ENCODE measurements at places on chromosomes 1 and 21.
A peak's percentile ranks its signal among the peaks of the same experiment; 100 is the strongest.

- no peaks in the 10 kb centered on the region for H3K36me3 ChIP-seq
- peak overlapping the region; percentile 80 for H3K4me3 ChIP-seq
- H3K27me3 ChIP-seq, result no peaks in the 10 kb centered on the region
- peaks cover 58% of the 10 kb centered on the region for H3K4me1 ChIP-seq
- DNase-seq, result peak; percentile 43
Measured at GRCh38 chr1:21290546-21290944, 282 bp upstream of the ECE1 start.

GRCh38 chr1:87334351-87335174, 5.9 kb downstream of the LMO4 start:
- H3K4me1 ChIP-seq, result peaks cover 14% of the 10 kb centered on the region
- DNase-seq, result no peak
- H3K4me3 ChIP-seq, result peak overlapping the region; percentile 75
- H3K36me3 ChIP-seq, result peaks cover 5% of the 10 kb centered on the region
- no peaks in the 10 kb centered on the region for H3K27me3 ChIP-seq
- H3K27ac ChIP-seq, result peak overlapping the region; percentile 53

DNA sequence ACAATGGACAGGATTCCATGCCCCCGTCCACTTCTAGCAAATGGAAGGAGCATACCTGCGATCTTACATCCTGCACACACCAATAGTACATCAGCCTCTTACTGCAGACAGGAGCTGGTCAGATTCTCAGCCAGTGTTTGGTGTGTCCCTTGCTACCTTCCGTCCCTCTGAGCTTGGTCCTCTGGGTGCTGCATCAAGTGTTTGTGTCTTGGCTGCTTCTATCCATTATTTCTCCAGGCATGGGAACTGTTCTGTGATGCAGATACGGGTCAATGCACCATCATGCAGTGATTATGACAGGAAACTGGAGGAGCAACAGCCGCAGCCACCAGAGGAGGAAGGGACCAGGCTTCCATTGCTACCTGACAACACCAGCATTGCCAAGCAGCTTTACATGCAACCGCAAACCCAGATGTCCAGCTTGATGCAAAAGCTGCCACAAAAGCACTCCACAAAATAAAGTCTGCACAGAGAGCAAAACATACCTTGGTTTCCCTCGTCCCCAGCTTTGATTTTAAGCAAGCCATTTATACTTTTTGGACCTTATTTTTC, 21.9 kb upstream of the OVAAL start:
- H3K4me3 ChIP-seq, result no peak overlapping the region
- H3K36me3 ChIP-seq, result no peaks in the 10 kb centered on the region
- no peaks in the 10 kb centered on the region for H3K27me3 ChIP-seq
- no peaks in the 10 kb centered on the region for H3K4me1 ChIP-seq

- no peaks in the 10 kb centered on the region for H3K4me1 ChIP-seq
- H3K27me3 ChIP-seq, result peaks cover 2% of the 10 kb centered on the region
- H3K36me3 ChIP-seq, result no peaks in the 10 kb centered on the region
- no peak for DNase-seq
Measured at GRCh38 chr1:201672685-201673084, 133.8 kb downstream of the NAV1 start.

- H3K36me3 ChIP-seq, result no peaks in the 10 kb centered on the region
- no peaks in the 10 kb centered on the region for H3K4me1 ChIP-seq
- H3K27me3 ChIP-seq, result peaks cover 5% of the 10 kb centered on the region
Measured at GRCh38 chr1:192632188-192632587, 3.8 kb upstream of the RGS13 start.

GRCh38 chr1:89527750-89528381, 3.2 kb downstream of the LRRC8B start:
- H3K4me1 ChIP-seq, result peaks cover 12% of the 10 kb centered on the region
- no peak for DNase-seq
- H3K36me3 ChIP-seq, result no peaks in the 10 kb centered on the region
- H3K4me3 ChIP-seq, result peak overlapping the region; percentile 19
- no peak overlapping the region for H3K27ac ChIP-seq

GRCh38 chr1:227903614-227904501, 43.9 kb downstream of the WNT9A start:
- H3K4me3 ChIP-seq, result no peak overlapping the region
- H3K27me3 ChIP-seq, result no peaks in the 10 kb centered on the region
- H3K36me3 ChIP-seq, result no peaks in the 10 kb centered on the region
- no peak for DNase-seq
- H3K4me1 ChIP-seq, result no peaks in the 10 kb centered on the region

DNA sequence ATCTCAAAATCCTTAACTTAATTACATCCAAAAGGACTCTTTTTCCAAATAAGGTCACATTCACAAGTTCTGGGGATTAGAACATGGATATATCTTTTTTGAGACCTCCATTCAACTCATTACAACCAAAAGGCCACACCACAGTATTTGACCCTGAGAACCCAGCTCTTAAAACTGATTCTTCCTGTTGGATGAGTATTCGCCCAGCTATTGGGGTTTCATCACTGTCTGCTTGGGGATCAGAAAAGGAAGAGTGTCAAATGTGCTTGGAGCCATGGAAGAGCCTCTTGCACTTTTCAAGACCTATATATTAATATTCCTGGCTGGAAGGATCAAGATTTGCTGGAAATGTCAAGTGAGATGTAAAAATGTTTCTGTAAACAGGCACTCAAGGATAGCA, 5.4 kb upstream of the TINAGL1 start:
- no peak overlapping the region for H3K27ac ChIP-seq
- H3K27me3 ChIP-seq, result no peaks in the 10 kb centered on the region
- H3K4me3 ChIP-seq, result no peak overlapping the region
- no peaks in the 10 kb centered on the region for H3K4me1 ChIP-seq

- DNase-seq, result no peak
- H3K27ac ChIP-seq, result peak overlapping the region; percentile 28
- no peaks in the 10 kb centered on the region for H3K36me3 ChIP-seq
- no peaks in the 10 kb centered on the region for H3K4me1 ChIP-seq
- peak overlapping the region; percentile 41 for H3K4me3 ChIP-seq
Measured at GRCh38 chr21:16194095-16194787, 464.5 kb downstream of the USP25 start.

GRCh38 chr1:209585672-209586071, 2.2 kb downstream of the CAMK1G start:
- no peaks in the 10 kb centered on the region for H3K36me3 ChIP-seq
- H3K27me3 ChIP-seq, result peaks cover 12% of the 10 kb centered on the region
- no peak overlapping the region for H3K4me3 ChIP-seq
- H3K27ac ChIP-seq, result no peak overlapping the region
- no peak for DNase-seq

DNA sequence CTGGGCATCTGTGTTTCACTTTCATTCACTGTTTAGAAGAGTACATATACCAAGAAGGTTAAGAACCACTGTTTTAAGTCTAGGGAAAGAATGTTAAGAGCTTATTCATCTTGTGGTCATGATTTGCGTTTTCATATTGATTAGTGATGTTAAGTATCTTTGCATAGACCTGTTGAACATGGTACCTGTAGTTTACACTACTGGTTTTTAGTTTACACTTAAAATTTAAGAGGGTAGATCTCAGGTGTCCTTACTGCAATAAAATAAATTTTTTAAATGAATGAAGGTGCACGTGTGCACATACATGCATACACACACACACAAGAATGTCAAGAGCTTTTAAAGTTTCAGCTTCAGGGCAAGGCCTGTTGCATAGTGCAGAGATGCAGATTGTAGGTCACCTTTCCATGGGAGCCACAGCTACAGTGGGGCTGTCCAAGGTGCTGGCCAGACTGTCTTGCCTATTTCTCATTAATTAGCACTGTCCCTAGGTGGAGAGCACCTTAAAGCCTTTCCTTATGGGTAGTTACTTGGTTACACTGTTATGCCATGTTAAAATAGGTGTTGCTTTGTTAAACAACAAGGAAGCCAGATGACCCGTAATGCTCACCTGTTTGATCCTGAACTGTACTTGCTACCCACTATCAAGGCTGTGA, 543.0 kb upstream of the DAB1 start:
- no peaks in the 10 kb centered on the region for H3K4me1 ChIP-seq
- no peak overlapping the region for H3K4me3 ChIP-seq
- no peaks in the 10 kb centered on the region for H3K36me3 ChIP-seq
- no peaks in the 10 kb centered on the region for H3K27me3 ChIP-seq

DNA sequence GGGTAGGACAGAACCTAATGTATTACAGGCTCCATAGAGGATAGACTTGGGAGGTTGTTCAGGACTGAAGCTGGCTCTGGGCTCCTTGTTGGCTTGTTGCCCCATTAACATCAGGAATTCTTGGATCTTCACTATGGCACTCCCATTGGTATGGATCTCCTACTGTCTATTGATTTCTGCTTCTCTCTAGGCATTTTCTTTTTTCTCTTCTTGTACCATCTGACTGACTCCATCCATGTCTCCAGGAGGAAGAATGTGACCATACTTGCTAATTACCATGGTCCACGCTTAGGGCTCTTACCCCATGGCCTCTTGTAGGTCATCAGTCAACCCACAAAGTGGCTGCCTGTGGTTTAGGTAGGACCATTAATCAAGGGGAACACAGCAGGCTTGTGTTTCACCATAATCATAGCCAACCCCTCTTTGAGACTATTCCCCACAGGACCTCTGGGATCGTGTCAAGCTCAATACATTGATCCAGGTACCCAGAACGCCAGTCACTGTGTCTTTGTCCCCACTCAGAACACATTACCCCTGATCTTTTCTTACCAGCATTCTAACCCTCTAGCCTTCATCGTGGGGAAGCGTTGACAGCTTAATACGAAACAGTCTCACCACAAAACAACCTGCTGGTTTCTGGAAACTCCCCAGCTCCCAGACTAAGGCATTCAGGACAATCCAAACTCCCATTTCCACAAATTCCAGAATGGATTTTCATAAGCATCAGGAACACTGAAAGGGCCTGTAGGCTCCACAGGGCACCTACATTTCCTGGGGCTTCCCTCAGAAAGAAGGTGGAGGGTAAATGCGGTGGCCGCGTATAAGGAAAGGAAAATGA, 97.1 kb downstream of the ETS2 start:
- no peaks in the 10 kb centered on the region for H3K4me1 ChIP-seq
- no peak overlapping the region for H3K27ac ChIP-seq
- H3K4me3 ChIP-seq, result no peak overlapping the region
- DNase-seq, result no peak

DNA sequence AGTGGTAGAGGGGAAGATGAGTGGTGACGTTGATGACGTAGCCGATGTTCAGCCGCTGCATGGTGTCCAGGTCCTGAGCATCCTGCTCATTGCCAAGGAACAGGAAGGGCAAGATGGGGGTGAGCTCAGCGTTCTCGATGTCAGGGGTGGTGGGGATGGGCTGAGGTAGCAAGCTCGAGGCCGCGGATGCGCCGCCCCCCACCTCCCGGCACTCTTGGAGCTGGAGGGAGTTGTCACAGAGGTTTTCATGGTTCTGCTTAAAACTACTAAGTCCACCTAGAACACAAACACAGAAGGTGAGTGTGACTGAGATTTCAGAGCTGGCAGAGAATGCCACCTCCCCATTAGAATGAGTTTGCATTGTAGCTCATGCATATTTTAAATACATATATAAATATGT, 35.7 kb downstream of the DUSP10 start:
- peaks cover 16% of the 10 kb centered on the region for H3K36me3 ChIP-seq
- no peak overlapping the region for H3K4me3 ChIP-seq
- no peaks in the 10 kb centered on the region for H3K27me3 ChIP-seq
- H3K4me1 ChIP-seq, result peaks cover 30% of the 10 kb centered on the region
- H3K27ac ChIP-seq, result no peak overlapping the region

GRCh38 chr1:16149702-16150488, 6.0 kb downstream of the EPHA2 start:
- peaks cover 3% of the 10 kb centered on the region for H3K27me3 ChIP-seq
- H3K36me3 ChIP-seq, result no peaks in the 10 kb centered on the region
- no peak overlapping the region for H3K27ac ChIP-seq
- no peak overlapping the region for H3K4me3 ChIP-seq
- peaks cover 12% of the 10 kb centered on the region for H3K4me1 ChIP-seq

GRCh38 chr1:107142666-107143065, 1.8 kb downstream of the NTNG1 start:
- DNase-seq, result no peak
- no peaks in the 10 kb centered on the region for H3K36me3 ChIP-seq
- H3K4me3 ChIP-seq, result no peak overlapping the region
- H3K27ac ChIP-seq, result no peak overlapping the region
- H3K27me3 ChIP-seq, result peaks cover 3% of the 10 kb centered on the region

GRCh38 chr1:113861641-113862040, 9.9 kb downstream of the PTPN22 start:
- H3K27me3 ChIP-seq, result no peaks in the 10 kb centered on the region
- peak overlapping the region; percentile 11 for H3K4me3 ChIP-seq
- no peak for DNase-seq
- H3K4me1 ChIP-seq, result peaks cover 51% of the 10 kb centered on the region

DNA sequence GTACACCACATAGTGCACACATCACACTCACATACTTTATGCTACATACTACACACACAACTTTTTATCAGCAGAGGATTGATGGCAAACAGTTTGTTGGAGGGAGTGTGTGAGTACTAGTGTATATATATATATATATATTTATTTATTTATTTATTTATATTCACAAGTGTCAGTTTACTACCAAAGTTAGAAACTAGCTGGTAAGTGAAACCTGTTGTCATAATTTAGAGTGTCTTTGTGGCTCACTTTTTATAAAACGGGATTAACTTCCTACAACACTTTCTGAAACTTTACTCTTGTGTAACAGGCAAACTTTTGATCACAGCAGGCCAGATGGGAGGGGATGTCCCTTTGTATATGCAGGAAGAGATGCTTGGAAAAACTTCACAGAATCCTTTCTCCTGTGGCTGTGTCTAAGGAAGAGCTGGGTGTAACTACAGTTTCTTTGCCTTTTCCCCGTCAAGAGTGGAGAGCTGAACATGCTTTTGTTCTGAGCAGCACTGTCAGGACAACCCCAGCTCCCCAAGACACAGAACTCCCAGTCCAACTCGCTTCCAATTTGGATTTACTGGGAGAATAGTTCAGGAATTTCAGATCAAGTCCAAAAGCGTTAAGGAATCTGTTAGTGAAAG, 1.9 kb upstream of the SAMD13 start:
- no peaks in the 10 kb centered on the region for H3K36me3 ChIP-seq
- no peak for DNase-seq
- no peak overlapping the region for H3K27ac ChIP-seq
- H3K4me3 ChIP-seq, result peak overlapping the region; percentile 88
- H3K4me1 ChIP-seq, result peaks cover 10% of the 10 kb centered on the region

GRCh38 chr21:16743317-16743716, 769.5 kb upstream of the CXADR start:
- no peaks in the 10 kb centered on the region for H3K4me1 ChIP-seq
- no peaks in the 10 kb centered on the region for H3K27me3 ChIP-seq
- no peak overlapping the region for H3K27ac ChIP-seq
- DNase-seq, result no peak
- H3K4me3 ChIP-seq, result no peak overlapping the region
